ENCODE measurements at places on chromosomes 13 and 19.

DNA sequence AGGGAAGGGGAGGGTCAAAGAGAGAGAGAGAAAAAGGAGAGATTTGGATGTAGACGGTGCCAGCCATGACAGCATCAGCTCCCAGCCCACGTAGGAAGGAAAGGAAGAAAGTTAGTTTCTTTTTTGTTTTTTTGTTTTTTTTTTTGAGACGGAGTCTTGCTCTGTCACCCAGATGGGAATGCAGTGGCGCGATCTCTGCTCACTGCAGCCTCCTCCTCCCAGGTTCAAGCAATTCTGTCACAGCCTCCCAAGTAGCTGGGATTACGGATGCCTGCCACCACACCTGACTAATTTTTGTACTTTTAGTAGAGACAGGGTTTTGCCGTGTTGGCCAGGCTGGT is 27.6 kb downstream of the ELL start:
- no peak for DNase-seq

- DNase-seq = no peak
Measured at GRCh38 chr19:1437609-1438008, 587 bp upstream of the RPS15 start.

DNA sequence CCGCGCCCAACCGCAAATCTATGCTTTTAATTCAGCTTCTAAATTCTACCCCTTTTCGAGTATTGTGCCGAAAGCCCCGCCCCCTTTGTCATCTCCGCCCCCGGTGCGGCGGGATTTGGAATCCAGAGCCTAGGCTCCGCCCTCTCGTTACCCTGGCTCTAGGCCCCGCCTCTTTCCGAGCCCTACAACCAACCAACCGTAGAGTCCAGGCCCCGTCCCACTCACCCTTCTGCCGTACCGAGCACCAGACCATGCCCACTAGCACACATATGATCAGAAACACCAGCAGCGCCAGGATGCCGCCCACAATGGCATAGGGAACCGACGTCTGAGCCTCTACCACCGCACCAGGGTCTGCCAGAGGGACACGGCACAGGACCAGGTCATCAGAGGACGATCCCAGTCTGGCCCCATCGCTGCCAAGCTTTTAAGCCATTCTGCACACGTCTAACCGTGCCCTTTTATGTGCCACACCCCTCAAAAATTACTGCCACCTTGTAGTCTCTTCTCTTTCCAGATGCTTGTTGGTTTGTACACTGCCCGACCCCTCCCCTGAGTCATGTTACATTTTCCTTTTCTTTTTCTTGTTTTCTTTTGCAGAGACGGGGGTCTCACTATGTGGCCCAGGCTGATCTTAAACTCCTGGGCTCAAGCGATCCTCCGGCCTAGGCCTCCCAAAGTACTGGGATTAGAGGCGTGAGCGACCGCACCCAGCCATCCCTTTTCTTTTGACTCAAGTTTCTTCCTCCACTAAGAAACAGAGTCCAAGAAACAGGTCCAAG is 4.7 kb upstream of the ZNF428 start:
- no peak for DNase-seq

GRCh38 chr19:35114353-35115176 is 1.1 kb upstream of the FXYD3 start:
- DNase-seq = peak; percentile 39

DNA sequence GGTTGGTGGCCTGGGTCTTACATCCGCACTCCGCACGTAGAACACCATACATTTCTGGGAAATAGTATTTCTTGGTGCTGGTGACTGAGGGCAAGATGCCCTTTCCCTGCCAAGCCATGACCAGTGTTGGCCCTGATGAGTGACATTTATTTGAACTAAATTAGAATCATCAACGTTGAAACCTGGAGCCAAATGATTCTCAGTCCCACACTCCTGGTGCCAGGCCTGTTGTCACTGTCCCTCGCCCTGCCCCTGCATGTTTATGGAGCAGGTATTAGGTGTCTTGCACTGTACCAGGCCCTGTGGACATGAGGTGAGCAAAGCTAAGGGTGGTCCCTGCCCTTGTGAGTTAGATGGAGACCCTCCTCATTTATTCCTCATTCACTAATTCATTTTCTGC is 5.8 kb downstream of the CHST8 start:
- no peak for DNase-seq

DNA sequence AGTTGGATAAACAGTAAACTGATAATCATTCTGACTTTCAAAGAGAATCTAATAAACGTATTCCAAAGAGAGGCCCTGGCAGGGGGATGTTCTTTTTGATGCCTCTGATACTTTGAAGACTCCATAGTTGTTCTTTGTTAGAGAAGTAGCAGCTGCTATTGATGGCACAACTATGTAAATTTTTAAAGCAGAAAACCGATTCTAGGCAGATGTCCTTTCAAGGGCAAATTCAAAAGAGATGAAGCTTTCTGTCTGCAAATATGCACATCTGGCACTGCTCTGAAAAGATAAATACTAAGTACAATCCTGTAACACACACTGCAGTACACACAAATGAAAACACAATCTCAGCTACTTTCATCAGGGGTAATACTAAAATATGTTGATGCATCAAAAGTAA is 250.1 kb downstream of the VWA8 start:
- DNase-seq = no peak
